ENCODE measurements at places on chromosomes 13 and 19.

DNA sequence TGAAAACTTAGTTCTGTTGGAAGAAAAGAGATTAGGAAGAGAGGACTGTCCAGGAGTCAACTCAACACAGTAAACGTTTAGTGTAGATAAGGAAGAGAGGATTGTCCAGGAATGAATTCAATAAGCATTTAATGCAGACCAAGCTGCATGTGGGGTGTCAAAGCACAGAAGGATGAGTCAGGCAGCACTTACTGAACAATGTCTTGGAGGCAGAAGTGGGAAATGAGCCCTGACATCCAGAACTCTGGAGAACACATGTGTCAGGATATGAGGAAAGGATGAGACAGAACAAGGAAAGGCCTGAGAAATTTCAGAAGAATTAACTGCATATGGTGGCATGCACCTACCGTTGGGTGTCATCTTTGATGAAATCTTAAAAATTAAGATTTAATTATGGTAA, 429.2 kb upstream of the HTR2A start:
- no peak for DNase-seq

DNA sequence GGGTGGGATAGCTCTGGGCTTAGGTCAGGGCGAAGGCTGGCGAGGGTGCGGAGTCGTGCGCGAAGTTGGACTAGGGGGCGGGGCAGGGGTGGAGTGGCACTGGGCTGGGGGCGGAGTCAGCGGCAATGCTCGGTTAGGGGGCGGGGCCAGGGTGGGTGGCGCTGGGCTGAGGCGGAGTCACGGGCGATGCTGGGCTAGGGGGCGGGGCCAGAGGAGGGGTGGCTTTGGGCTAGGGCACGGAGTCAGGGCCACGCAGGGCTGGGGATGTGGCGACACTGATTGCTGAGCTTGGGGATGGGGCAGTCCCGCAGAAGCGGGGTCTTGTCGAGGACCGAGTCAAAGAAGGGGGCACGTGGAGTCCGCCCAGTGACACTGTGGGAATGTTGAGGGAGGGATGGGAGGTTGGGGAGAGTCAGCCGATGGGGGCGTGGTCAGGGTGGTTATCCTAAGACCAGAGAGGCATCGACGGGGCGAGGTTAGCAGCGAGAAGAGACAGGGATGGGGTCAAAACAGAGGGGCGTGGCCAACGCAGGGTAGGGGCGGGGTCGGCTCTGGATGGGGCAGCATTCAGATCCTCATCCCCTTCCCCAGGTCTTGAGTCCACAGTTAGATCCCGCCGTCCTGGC, 8.7 kb downstream of the HOMER3 start:
- peak; percentile 71 for DNase-seq

- no peak for DNase-seq
Measured at GRCh38 chr13:109782823-109783431, 3.5 kb downstream of the IRS2 start.

- no peak for DNase-seq
Measured at GRCh38 chr13:59755632-59756290, 408.0 kb downstream of the DIAPH3 start.

All from dorsolateral prefrontal cortex (tissue), 122 donors.